ENCODE measurements at places on chromosomes 6 and 20.

DNA sequence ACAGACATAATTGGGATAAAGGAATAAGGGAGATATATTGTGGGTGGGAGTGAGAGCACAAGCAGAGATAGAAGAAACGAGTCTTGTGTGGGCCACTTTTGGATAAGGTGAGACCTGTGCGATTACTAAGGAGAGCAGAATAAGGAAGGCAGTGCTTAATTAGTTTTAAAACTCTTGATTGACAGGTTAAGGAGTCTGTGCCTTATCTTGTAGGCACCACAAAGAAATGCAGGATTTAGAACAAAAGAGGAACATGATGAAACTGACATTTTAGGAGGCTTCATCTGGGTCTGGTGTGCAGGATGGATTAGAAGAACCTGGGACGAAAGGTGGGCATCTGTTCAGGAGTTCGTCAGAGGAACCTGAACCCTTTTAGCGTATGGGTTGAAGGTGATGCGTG lies 70.2 kb upstream of the KIF25 start:
- no peak for DNase-seq

GRCh38 chr20:45358282-45359068 lies 4.5 kb upstream of the SYS1 start:
- peak; percentile 98 for DNase-seq

GRCh38 chr20:39503902-39504709 lies 542.0 kb downstream of the DHX35 start:
- no peak for DNase-seq

- DNase-seq: no peak
Measured at GRCh38 chr6:36329798-36330291, 6.8 kb downstream of the BNIP5 start.

GRCh38 chr6:127225497-127225896 lies 41.2 kb upstream of the RNF146 start:
- no peak for DNase-seq
